ENCODE measurements at places on chromosomes 2 and 18. TPM values are rescaled to one million over a fixed set of nuclear protein-coding genes. Genes with fewer than 3 reads are reported as not detected.

GRCh38 chr2:37769551-37769950 lies 98.1 kb upstream of the CDC42EP3 start:
- DNase-seq = no peak

DNA sequence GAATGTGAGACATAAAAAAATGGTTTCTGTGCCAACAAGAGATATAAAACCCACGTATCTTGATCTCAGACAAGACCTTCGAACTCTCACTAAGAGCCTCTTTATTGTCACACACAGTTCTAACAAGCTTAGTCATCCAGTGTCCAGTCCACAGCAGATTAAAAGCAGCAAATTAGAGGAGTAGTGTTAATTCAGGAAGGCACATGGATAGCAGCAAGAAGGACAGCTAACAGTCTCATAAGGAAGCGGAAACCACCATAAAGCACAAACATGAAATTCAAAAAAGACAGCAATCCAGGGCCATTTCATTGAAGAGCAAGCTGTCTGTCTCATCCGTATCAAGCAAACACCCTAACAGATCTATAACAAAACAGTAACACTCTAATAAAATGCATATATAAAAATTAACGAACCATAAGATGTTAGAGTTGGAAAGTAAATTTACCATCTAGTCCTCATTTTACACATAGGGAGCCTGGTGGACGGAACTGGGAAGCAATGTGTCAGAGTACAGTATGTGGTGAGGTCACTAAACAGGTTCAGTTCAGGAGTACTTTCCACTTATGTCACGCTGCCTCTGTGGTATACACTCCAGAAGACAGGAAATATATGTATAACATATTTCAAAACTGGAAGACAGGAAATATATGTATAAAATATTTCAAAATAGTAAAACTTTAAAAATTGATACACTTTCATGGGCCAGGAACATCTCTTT lies 18.3 kb downstream of the AAK1 start:
- no peak for DNase-seq

DNA sequence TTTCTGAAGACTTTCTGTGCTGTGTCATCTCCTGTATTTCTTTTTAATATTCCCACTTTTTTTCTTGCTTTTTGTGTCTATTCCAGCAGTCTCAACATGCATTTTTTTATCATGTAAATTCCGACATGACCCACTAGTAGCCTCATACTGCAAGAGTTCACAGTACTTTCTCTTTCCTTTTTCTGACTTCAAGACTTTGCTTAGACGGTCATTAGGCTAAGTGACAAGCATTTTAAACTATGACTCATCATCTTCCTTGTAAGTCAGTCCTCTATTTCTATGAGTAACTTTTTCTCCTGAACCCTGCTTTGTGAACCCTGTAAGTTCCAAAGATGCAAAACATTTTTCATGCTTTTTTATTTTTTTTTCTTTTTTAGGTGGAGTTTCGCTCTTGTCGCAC lies 381.2 kb downstream of the TXNL1 start:
- no peak for DNase-seq

DNA sequence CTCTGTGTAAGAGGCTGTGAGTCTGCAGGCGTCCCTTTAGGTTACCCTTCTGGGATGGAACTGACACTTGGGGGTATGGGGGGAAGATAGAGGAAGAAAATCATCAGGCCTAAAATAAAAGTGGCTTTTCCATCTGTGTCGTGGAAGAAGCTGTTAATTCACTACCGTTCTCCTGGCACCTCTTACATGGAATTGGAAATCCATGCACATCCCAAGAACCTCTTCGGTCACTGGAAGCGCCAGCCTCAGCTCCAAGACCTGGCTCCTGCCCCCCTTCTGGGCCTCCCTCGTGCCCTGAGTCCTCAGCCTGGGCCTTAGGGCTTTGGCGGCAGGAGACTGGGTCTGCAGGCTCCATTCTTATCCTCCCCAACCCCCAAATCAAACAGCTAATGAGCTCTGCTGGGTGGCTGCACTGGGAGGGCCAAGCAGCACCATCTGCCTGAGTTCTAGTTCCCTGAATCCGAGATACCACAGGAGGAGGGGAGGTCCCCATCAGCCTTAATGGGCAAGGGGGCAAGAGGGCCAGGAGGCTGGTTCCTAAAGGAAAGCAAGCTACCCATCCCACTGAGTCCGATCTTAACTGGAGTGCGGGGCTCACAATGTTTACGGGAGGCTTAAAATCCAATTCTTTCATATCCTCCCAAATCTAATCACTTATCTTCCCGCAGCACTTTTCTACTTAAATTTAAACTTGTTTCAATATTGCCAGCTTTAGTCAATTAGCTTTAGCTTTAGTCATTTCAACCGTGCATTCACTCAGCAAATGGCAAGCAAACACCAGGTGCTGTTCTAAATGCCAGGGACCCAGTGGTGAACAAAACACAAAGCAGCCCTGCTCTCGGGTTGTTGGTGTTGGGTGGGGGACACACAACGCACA lies 52.8 kb downstream of the FAM178B start:
- no peak for DNase-seq

KYNU gene
- 0.60 TPM for polyA plus RNA-seq

- no peak for DNase-seq
Observed at GRCh38 chr2:7169593-7169992, 252.4 kb downstream of the RNF144A start.

DNA sequence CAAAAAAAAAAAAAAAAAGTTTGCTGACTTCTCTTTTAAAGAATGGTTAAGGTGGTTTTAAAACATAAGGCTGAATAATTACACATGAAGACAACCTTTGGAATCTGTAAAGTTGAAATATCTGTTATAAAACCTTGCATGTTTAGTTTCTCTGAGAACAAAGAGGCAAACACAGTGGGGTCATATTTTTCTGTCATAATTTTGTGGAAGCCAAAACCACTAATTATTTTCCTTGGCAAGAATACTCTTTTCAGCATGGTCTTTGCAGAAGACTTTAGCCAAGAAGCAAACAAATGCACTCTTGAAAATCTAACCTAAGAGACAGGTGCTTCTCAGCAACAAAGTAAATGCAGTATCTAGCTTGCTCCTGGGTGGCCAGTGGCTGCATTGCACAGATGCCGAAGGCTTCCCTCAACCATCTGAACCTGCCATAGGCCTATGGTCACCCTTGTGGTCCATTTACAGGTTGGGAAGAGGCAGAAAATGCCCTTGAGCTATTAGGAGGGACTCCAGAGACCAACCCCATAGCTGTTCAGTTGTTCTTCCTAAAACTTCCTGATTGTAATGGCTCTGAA lies 44.8 kb downstream of the ZAP70 start:
- no peak for DNase-seq

PRKAG3 gene
- 23.5 TPM for polyA plus RNA-seq

DNA sequence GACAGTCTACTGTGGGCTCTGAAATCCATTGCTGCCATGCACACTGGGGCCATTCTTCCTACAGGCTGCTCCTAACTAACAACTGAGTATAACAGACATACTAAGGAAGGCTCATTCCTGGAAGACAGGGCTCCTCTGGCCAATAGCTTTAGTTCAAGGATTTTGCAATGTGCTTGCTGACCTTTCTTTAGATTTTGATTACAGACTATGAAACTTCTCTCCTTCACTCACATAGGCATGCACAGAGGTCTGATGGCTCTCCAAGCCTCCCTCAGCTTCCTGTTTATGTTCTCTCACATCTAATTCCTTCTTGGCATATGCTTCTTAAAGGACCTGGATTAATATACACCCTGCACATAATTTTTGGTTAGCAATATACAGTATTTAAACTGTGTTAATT lies 34.4 kb upstream of the ROCK1 start:
- no peak for DNase-seq

- DNase-seq = no peak
Observed at GRCh38 chr2:17804358-17804757, 11.9 kb upstream of the MSGN1 start.

DNA sequence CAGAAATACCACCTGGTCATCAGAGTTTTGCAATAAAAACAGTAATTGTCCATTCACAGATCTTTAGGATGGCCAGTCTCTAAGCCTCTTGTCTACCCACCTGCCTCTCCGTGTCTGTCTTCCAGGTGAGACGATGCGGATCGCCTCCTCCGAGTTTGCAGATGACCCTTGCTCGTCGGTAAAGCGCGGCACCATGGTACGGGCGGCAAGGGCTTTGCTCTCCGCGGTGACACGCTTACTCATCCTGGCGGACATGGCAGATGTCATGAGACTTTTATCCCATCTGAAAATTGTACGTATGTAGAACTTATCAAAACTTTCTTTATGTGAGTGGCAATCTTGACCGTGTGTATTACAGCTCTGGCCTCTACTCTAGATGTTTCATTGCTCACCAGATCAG lies 345.0 kb downstream of the CTNNA2 start:
- no peak for DNase-seq

DNA sequence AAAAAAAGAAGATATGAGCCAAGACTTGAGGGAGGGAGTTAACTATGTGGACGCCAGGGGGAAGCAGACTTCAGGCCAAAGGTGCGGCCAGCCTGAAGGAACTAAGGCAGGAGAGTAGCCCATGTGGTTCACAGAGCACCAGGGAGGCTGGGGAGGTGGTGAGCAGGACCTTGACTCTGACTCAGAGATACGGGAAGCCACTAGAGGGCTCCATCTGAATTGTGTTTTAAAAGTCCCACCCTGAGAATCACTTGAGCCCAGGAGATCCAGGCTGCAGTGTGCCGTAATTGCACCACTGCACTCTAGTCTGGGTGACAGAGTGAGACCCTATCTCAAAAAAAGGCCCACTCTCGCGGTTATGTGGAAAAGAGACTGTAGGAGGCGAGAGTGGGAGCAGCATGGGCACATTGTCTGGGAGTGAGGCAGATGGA lies 12.3 kb downstream of the CEP192 start:
- DNase-seq = peak; percentile 10

GPR75 gene
- 3.0 TPM for polyA plus RNA-seq

BMP10 gene
- polyA plus RNA-seq = not detected

PER2 gene
- polyA plus RNA-seq = 4.6 TPM

DNA sequence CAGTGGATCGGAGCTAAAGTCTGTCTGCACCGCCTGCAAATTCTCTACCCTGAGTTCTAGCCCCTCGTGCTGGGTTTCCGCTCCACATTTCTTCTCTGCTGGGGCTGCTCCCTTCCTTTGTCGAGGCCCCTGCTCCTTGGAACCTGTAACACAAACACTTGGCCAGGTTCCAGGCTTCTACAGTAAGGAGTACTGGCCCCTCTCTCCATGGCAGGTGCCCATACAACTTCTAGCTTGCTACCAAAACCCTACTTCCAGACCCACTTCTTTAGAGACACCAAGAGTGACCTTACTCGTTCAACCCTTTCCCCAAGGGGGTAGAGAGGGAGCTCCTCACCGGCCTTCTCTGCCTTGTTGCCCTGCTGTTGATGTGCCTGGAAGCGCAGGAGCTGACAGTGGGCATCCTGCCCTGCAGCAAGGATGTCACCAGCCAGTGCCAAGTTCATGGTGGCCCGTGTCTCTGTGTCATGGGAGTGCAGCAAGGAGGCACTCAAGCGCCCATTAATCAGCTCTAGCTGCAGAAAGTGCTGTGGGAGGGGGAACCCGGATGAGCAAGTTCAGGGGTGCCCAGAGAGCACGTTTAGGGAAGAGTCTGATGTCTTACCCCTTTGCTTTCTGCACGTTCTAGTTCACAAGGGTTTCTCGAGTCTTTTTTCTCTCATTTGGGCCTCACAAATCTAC lies 1.1 kb downstream of the PREB start:
- DNase-seq = no peak

GRCh38 chr2:205496772-205497171 lies 185.5 kb upstream of the NRP2 start:
- peak; percentile 50 for DNase-seq

GRCh38 chr2:75605770-75606529 lies 40.6 kb upstream of the MRPL19 start:
- no peak for DNase-seq

- DNase-seq = no peak
Observed at GRCh38 chr18:67290421-67290820, 226.1 kb downstream of the DSEL start.

CSRNP3 gene
- 7.9 TPM for polyA plus RNA-seq

DNA sequence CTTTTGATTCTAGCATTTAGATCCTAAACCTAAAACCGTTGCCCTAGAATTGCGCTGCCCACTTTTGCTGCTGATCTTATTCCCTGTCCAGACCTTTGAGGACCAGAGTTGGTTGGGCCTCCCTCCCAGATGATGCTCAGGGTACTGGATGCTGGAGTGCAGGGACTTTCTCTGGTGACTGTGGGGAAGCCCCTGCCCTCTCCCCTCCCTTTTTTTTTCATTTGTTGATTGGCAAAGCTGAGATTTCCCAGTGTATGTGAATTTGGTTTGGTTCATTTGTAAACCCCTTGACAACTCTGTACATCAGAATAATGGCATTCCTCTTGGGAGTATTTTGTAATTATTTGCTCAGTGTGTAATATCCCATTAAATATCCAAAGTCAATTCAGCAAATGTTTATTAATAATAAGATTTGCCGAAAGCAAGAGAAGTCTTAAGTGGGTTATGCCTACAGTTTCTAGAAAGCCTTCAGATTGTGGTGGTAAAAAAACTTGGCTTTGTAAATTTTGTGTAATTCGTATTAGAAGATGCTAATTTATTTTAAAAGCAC lies 28.3 kb downstream of the RAB31 start:
- DNase-seq = no peak

DNA sequence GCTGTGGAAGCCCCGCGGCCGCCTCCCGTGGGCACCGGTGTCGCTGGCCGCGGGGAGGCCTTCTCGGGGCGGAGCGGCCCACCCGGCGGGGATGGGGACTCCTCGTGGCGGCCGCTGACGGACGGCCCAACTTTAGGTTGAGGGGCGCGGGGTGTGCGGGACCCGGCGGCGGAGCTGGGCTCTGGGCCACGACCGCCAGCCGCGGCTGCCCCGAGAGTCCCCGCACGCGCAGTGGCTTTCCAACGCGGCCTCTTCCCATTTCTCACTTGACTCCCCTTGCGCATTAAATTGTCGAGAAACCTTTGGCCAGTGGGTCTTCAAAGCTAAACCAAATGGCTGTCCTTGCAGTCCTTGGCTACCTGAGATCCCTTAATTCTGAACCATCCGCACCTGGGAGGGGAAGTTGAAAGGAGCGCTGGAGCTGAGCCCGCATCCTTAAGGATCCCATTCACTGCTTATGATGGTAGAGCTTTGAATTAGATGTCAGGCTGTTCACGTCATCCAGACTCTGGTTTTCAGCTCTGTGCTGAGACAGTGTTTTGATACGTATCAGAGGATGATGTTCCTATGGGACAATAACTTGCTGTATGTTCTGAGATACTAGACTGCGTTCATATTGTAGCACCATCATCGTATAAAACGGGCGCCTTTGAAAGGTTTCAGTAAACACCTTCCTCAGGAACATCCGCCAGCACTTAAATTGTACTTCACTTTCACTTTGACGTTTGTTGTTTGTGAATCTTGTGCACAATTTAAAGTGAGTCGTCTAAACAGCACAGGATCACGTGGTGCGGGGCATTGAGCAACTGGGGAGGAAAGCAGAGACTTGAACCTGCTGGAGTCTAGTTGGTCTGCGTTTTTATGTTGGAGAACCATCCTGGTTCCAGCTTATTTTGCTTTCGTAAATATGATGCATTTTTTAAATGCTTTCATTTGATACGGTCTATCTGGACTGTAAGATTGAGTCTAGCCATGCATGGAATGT lies 874 bp downstream of the CLIP4 start:
- DNase-seq = peak; percentile 32
